AG09309 (cell line): ENCODE measurements at places on chromosomes 4 and X.

DNA sequence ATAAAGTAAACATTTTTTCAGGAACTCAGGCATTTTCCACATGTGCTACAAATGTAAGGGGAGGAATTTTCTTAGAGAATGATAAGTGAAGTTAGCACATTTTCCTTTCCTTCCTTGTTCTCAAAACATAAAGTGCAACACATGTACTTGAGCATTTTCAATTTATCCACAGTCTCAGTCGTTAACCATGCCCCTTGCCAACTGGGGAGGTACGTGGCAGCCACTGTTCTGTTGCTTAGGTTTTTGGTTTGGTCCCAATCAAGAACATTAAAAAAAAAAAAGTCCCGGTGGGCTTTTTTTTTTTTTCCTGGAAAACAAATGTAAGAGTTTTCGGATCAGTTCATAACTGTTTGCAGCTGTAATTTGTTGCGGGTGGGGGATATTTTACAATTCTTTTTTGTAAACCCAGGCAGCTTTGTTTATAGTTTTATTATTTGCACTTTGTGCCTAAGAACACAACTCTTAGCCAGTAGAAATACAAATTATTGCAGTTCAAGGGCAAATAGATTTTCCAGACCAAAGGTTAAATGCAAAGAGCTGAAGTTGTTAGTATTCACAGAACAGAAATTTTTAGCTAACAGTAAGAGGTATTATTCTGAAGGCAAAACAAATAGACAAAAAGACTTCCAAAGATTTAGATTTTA is 112.1 kb upstream of the NAP1L5 start:
- no peak for DNase-seq

GRCh38 chrX:1618689-1619088 is 3.8 kb downstream of the ASMT start:
- DNase-seq = no peak

- no peak for DNase-seq
These were observed 86.2 kb downstream of the PCDH18 start for GRCh38 chr4:137446071-137446470.

DNA sequence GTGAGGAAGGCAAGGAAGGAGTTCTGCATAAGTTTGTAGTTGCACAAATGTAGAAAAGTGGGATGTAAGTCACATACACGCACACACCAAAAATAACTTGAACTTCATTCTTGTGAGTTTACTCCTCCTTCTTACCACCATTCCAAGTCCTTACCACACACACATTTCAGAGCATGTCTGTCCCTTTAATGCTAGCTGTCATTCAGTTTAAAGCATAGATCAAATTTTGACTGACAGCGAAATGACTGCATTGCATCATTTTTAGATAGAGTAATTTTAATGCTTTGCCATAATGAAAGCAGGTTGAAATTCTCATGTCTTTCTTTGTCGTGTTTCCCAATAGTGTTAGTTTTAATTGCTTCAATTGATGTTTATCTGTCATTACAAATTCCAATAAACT is 629.6 kb upstream of the HTR2C start:
- no peak for DNase-seq

DNA sequence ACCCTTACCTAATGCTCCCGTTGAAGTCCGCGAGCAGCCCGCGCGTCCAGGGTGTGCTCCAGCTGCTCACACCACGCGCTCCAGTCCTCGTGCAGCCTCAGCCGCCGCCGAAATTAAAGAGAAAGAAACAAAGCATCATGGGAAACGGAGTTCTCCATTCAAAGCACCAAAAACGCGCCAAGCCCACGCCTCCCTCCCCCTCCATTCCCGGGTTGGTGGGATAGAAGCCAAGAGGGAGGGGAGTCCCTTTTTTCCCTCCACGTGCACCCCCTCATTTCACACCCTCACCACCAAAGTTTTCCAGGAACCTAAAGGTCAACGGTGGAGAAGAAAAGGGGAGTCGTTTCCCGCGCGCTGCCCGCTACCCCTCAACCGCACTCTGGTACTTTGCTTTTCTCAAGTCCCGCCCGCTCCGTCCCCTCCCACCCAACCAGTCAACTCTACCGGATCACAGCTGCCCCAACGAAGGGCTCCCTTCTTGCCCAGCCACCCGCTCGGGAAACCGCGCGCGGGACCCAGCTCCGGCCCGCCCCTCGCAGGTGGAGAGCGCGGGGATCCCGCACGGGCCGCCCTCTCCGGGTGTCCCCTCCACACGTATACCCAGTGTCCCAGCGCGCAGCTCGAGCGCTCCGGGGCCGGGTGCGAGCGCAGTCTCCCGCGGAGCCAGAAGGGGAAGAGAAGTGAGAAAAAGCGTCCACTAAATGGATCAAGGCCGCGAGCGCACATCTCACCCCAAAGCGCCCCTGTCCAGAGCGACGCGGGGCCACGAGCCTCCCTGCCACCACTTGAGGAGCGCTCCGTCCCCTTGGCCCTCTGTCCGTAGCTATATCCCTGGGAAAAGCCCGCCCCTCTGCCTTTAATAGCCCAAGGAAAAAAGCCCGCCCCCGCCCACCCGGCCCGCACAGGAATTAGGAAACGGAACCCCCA is 65.1 kb upstream of the CCDC160 start:
- DNase-seq = no peak

- peak; percentile 2 for DNase-seq
These were observed 106.3 kb downstream of the LINC00632 start for GRCh38 chrX:140815868-140816267.

DNA sequence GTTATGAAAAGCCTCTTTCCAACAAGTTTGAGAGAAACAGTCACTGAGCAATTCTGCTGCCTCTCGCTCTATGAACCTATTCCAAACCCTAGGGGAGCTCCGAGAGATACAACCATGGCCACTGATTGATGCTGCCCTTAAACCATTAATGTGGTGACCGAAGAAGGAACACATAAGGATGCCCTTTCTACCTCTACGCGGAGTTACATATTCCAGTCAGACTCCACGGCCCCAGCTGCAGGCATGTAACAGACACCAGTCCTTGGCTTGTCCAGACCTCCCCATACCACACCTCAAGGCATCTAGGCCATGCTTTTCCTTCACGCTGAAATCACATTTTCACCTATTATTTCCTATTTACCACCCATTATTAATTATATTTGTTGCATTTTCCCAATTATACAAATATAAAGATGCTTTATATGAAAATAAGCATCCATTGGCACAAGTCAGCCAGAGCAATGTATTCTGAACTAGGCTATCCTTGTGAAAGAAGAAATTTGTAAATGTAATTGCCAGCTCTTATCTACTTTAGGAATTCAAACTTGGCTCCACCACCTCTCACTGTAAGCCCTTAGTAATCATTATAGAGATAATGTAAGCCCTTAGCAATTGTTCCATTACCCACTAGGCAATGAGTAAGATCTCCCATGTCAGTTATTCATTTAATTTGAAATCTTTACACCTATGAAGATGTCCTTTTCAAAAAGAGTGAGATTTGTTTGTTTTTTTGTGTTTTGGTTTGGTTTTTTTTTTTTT is 338.4 kb downstream of the NR3C2 start:
- DNase-seq = no peak

GRCh38 chrX:1464041-1464970 is 11.6 kb upstream of the ASMTL start:
- DNase-seq = no peak

GRCh38 chr4:82225030-82225429 is 148.8 kb downstream of the HNRNPD start:
- no peak for DNase-seq

- peak; percentile 14 for DNase-seq
These were observed 342.7 kb upstream of the PABPC4L start for GRCh38 chr4:134544303-134544770.

- no peak for DNase-seq
These were observed 1512.0 kb downstream of the ARAP2 start for GRCh38 chr4:34732176-34732950.

DNA sequence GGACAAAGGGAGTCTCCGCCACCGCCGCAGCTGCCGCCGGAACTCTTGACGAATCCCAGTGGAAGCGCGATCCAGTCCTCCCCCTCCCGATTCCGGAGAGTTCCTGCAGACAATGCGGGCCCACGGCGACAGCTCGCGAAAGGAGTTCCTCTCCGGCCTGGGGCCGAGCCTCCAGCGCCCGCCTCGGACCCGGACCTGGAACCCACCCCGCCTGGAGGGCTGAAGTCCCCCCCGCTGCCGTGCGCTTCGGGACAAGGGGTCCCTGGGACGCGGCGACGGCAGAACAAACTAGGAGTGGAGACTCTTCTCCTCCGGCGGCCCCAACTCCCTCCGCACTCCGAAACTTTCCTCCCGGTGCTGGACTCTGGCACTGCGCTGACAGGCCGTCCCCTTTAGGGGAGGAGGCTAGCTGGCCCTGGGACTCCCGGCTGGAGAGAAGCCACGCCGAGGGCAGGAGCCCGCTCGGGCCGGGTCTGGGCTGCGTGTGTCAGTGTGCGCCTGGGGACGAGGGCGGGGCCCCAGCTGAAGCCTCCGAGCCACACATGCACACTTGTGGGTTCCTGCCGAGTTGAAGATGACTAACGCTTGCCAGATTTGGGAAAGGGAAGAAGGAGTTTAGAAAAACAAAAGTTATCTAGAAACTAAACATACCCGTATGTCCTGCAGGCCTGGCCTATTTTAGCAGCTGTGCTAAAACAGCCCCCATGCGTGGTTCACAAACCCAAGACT is at the start of gene ANTXR2:
Gene ANTXR2 (minus strand): TSS at position 486 of the 729 bp plus-strand sequence. CDS start 669 bp downstream, outside the sequence.
- DNase-seq = peak; percentile 93

- DNase-seq = no peak
These were observed 79.9 kb downstream of the AMOT start for GRCh38 chrX:112760697-112761096.

GRCh38 chrX:56766554-56767347 is 37.7 kb downstream of the NBDY start:
- DNase-seq = no peak

- DNase-seq = no peak
These were observed 37.8 kb downstream of the ABCB7 start for GRCh38 chrX:75118296-75118695.

GRCh38 chr4:105596684-105597083 is 44.3 kb downstream of the ARHGEF38 start:
- no peak for DNase-seq

DNA sequence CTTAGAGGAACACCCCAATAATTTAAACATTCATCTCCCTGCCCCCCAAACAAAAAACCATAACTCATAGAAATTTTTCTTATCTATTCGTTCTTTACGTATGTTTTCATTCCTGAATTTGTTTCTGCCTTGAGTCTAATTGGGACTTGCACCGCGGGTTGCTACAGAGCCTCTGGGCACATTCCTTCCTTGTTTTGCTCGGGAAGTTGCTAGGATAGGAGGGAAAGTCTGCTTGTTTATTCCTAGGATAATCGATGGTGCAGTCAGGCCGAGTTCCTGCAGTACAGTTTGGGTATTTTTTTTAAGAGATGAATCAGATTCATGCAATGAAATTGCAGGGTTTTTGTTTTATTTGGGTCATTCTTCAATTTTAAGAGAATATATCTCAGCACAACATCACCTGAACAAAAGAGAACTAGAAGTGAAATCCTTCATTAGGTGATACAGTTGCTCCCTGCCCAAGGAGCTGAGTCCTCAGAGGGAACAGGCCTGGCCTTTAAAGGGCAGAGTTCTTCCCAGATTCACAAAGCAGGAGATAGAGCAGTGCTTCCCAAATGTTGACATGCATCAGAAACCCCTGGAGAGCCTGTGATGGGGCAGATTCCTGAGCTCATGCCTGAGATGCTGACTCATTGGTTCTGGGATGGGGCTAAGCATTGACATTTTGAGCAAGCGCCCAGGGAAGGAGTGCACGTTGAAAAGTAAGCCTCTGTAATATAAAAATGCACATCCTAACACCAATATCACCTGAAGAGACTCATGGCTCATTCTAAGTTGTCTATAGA is 114.9 kb upstream of the FAM9B start:
- DNase-seq = no peak

- no peak for DNase-seq
These were observed 706 bp upstream of the CSTF2 start for GRCh38 chrX:100819534-100819836.

DNA sequence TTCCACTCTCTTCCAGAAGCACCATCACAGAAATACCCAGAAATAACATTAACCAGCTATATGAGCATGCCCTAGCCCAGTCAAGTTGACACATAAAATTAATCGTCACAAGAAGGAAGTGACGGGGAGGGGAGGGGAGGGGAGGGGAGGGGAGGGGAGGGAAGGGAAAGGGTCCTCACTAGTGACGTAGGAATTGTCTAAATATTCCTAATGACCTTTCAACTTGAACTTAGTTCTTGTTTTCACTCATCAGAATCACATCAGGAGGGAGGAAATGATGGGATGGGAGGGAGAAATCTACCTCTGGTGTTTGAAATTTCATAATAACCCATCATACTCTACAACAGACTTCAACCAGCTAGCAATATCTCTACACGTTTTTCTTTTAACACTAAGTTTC is 52.2 kb upstream of the NOCT start:
- DNase-seq = no peak

- DNase-seq = no peak
These were observed 40.0 kb upstream of the ARSJ start for GRCh38 chr4:114019276-114019968.

GRCh38 chr4:8891646-8892555 is 20.3 kb upstream of the HMX1 start:
- DNase-seq = no peak

DNA sequence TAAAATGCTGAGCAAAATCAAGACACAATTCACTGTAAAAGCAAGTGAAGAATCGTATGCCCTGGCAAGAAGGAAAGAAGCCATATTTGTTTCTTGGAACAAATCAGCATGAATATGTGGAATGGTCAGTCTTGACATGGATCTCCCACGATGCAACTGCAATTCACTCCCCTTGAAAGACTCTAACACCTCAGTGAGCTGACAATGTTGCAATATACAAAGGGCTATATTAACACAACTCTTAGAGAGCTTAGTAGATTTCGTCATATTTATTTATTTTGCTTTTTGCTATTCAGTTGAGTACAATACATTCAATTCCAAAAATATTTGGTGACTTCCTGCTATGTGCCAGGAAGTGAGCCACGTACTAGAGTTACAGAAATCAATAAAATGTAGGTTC is 14.7 kb downstream of the OR13H1 start:
- no peak for DNase-seq

GRCh38 chr4:3874028-3874415 is 107.8 kb downstream of the ADRA2C start:
- DNase-seq = no peak

DNA sequence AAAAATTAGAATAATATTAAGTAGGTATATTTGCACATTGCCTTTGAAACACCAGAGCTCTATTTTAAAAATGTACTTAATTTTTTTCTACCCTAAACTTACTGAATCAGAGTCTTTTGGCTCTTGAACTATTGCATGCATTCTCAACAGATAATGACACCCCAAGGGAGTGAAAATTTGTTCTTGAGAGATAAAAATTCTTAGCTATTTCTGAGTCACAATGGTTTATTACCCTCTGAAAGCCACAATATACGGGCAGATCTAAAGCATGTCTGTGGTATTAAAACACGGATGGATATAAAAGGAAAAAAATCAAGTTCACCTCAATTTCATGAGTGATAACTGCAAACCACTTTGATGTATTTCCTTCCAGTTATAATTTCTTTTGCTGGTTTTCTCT is 636.3 kb upstream of the FTHL17 start:
- DNase-seq = no peak

GRCh38 chr4:114588305-114588704 is 10.3 kb upstream of the UGT8 start:
- DNase-seq = no peak
